ENCODE measurements at places on chromosomes 12 and 14.

GRCh38 chr12:75933101-75933500, 98.5 kb downstream of the PHLDA1 start:
- no peak for DNase-seq

DNA sequence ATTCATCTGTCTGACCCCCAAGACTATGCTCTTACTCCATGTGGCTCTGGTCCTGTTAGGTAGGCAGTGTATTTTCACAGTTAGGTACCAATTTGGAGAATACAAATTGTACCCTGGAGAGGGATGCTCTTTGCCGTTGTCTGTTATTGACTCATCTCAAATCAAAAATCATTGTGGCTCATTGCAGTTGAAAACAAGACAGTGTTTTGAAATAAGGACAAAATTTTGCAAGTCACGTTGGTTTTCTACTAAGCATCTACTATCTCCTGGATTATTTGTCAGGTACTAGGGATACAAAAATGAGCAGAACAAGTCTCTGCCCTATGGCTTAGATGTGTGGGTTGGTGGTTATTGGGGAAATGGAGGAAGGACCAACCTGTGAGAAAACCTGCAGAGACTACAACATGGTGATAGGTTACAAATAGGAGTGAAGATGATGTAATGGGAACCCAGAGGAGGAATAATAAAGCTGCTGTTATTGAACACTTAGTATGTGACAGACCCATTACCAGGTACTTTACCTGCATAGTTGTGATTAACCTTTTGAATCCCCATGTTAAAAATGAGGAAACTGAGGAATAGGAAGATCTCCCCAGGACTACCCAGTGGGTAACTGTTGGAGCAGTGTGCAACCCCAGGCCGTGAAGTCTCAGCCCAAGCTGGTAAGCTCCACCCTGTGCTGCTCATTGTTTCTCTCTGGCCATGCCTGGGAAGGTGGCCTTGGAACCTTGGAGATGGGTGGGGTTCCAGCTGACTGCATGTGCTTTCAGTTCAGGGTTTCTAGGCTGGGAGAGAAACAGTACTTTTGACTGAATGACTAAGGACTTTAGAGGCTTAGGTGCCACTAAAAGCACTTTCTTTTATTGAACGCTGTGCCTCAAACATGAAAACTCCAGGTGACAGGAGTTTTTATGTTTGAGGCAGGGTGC, 72.9 kb upstream of the SRSF5 start:
- DNase-seq, result no peak

DNA sequence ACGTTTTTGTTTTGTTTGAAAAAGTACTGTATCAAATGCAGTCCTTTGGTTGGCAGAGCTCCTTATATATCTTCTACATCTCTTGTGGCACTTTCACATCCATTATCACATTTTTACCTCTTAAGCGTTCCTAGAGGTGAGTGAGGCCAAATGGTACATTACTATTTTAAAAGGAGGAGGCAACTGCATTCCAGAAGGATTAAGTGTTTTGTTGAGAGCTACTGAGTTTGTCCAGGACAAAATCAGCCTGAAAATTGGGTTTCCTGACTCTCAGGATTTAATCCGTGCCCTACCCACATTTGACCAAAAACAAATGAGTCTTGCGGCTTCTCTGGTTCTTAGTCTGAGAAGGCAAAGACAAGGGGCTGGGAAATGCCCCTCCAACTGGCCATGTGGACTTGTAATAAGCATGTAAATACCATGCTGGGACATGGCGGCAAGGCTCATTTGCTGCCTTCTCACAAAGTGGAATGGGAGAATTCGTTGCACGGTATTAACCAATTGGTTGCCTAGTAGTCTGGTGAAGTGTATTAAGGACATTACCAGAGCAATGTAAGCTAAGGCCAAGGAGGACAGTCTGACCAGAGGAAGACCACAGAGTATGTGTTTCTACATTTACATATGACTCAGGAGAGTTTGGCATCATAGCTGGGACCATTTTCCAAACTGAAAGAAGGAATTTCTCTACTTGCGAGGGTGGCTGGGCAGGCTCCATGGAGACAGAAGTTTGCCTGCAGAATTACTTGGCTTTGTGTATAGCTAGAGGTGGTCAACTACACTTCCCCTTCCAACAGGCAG, 175.8 kb upstream of the PLXNC1 start:
- DNase-seq, result no peak

DNA sequence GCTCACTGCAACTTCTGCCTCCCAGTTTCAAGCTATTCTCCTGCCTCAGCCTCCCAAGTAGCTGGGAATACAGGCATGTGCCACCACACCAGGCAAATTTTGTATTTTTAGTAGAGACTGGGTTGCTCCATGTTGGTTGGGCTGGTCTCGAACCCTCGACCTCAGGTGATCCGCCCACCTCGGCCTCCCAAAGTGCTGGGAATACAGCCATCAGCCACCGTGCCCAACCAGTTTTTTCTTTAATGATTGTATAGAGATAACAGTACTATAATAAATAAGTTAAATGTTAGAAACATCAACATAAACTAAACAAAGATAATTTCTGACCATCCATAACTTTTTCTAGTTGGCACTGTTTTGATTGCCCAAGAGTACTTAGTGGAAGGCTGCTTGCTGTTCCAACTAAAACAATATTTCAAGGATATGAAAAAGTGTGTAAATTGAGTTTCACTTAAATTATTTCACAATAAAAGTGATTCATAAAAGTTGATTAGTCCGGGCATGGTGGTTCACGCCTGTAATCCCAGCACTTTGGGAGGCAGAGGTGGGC, 5.6 kb downstream of the GON7 start:
- DNase-seq, result no peak

GRCh38 chr14:68587931-68588330, 204.9 kb downstream of the ZFP36L1 start:
- DNase-seq, result no peak

DNA sequence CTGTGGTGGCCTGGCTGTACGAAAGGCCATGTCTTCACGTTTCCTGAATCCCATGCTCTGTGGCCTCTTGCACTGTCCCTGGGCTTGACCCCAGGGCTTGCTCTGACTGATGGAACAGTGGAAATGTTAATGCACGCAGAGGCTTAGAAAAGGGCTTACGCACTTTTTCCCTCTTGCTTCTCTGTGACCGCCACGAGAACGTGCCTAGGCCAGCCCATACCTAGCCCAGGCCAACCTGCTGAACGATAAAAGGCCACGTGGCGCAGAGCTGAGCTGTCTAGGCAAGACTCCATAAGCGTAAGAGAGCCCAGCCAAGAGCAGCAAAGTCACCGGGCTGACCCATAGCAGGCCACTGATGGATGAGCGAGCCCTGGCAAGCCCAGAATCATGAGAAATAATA, 18.3 kb downstream of the TTC7B start:
- no peak for DNase-seq

DNA sequence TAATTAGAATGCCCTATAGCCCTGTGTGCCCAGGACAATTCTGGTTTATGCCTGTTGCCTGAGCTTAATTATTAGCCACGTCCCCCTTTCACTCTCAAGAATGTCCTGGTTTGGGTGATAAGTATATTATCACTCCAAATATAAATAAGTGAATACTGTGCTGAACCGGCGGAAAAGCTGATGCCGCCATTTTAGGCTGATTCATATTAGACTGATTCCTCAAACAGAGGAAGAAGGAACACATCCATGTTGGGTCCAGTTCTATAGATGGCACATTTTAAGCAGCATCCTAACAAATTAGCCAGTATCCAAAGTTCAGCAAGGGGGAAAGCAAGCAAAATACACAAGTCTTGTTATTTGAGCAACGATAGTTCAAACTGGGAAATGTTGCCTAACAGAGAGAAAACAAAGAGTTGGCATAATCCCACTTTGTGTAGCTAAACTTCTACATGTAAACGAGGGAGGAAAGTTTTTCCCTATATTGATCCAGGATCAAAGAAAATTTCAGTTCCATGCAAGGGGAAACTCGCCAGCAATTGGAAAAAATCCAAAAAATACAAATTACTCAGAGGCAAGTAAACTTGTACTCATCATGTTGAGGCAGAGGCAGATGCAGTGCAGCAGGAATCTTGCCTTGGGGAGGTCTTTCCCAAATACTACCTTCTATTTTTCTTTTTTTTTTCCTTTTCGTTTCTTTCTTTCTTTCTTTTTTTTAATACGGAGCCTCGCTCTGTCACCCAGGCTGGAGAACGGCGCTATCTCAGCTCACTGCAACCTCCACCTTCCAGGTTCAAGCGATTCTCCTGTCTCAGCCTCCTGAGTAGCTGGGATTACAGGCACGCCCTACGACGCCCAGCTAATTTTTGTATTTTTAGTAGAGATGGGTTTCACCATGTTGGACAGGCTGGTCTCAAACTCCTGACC, 96.2 kb downstream of the ITPR2 start:
- no peak for DNase-seq

- DNase-seq, result no peak
Observed at GRCh38 chr12:108665608-108666202, 32.0 kb upstream of the SELPLG start.

DNA sequence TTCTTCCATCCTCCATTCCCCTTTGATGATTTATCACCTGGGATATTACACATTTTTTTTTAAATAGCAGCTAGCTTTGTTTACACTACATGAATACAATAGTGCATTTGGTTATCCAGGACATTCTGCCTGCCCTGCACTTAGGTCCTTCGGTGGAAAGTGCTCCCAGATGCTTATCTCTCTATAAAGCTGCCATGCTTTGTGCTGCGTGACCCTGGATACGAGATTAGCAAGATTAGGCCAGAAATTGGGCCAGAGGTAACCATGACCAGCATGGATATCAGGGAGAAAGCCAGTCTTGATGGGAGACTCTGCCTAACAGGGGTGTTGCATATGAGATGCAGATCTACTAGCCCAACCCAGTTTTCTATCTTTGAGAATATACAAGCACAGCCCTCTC, 12.1 kb upstream of the KRT83 start:
- no peak for DNase-seq

- no peak for DNase-seq
Observed at GRCh38 chr12:74595696-74596095, 58.1 kb downstream of the ATXN7L3B start.

GRCh38 chr14:90444077-90444696, 47.4 kb downstream of the CALM1 start:
- no peak for DNase-seq

GRCh38 chr14:103738166-103738565, 22.6 kb downstream of the ZFYVE21 start:
- DNase-seq, result no peak

- no peak for DNase-seq
Observed at GRCh38 chr14:39319381-39319780, 85.7 kb downstream of the MIA2 start.

GRCh38 chr12:52139579-52140062, 52.2 kb downstream of the KRT80 start:
- no peak for DNase-seq

GRCh38 chr14:91113829-91114078, at the start of gene DGLUCY:
TSS of gene DGLUCY (plus strand) at chr14:91114073. CDS start at chr14:91160295, 46,222 bp downstream.
- DNase-seq, result no peak

- no peak for DNase-seq
Observed at GRCh38 chr12:24083838-24084237, 134.4 kb upstream of the SOX5 start.

DNA sequence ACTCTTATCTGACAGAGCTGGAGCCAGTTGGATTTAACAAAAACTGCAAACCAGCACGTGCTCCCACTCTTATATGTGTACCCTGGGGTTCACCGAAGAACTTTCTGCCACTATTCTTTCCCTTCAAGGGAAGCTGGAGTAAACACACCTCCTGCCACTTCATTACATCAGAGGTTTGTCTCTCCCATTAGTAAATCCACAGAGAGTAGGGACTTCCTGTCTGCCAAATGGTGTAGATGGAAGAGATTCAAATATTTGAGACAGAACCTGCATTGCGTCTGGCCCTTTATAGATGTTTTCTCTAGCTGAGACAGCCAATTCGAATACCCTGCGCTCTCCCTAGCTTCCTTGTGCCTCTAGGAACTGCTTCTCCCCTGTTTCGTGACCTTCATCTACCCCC, 29.1 kb upstream of the AEBP2 start:
- no peak for DNase-seq

DNA sequence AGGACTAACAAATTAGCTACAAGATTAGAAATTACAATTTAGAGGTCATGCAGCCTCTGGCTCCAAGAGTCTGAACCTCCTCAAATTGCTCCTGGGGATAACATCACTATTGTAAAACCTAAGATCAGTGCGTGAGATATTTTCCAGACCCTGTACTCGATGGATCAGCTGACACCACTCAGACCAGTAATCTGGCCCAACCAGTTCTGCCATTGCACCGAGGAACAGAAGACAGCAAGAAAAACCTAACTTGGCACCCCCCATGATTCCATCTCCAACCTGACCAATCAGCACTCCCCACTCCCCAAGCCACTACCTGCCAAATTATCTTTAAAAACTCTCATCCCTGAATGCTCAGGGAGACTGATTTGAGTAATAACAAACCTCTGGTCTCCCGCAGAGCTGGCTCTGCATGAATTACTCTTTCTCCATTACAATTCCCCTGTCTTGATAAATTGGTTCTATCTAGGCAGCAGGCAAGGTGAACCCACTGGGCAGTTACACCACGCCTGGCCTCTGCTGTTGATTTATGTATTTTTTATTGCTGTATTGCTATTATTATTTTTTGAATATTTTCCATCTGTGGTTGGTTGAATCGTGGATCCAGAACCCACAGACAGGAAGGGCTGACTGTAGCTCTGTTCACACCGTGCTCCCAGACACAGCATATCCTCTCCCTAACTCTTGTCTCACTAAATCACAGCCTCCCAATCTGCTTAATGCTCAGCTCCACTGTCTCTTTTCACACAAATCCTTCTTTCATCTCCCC, 9.2 kb downstream of the HEBP1 start:
- DNase-seq, result no peak

GRCh38 chr12:76719171-76720041, 44.5 kb upstream of the ZDHHC17 start:
- no peak for DNase-seq

GRCh38 chr12:48822711-48823110, 4.4 kb downstream of the CACNB3 start:
- DNase-seq, result no peak
